ENCODE measurements at places on chromosomes 3 and 15. TPM values are rescaled to one million over a fixed set of nuclear protein-coding genes. Genes with fewer than 3 reads are reported as not detected.

Gene HRG
- not detected for total RNA-seq

Gene CKMT1B
- total RNA-seq: 0.44 TPM

Gene DUOX1
- 7.2 TPM for total RNA-seq

Gene CFAP44
- 11.5 TPM for total RNA-seq

Gene PLA2G4B
- 10.6 TPM for total RNA-seq

Gene IL20RB
- total RNA-seq: 0.86 TPM

Gene MESP2
- total RNA-seq: not detected

Gene HDDC3
- 11.9 TPM for total RNA-seq

Gene TBC1D2B
- 38.5 TPM for total RNA-seq

Gene AMOTL2
- total RNA-seq: 296 TPM

Gene CX3CR1
- 0.51 TPM for total RNA-seq

Gene CCK
- total RNA-seq: not detected

Gene KBTBD8
- total RNA-seq: 1.4 TPM

Gene CHRNA3
- 2.4 TPM for total RNA-seq

Gene AQP9
- total RNA-seq: not detected

Gene MCTP2
- 13.3 TPM for total RNA-seq

Gene CCDC9B
- total RNA-seq: 26.9 TPM

Gene ITPKA
- total RNA-seq: 0.80 TPM

Gene PDIA5
- total RNA-seq: 19.1 TPM

Gene CHDH
- total RNA-seq: 3.9 TPM

Gene FAM107A
- total RNA-seq: not detected

Gene ALG1L2
- total RNA-seq: 2.8 TPM

Gene FBN1
- total RNA-seq: 67.9 TPM

Gene COL6A5
- total RNA-seq: 0.04 TPM

Gene GXYLT2
- 30.5 TPM for total RNA-seq

Gene GANC
- 42.7 TPM for total RNA-seq

Gene CHST2
- 11.8 TPM for total RNA-seq

Gene AMT
- 33.4 TPM for total RNA-seq

Gene PP2D1
- total RNA-seq: not detected

Gene RTP3
- not detected for total RNA-seq

Gene HRH1
- total RNA-seq: 0.31 TPM

Gene EBLN2
- 10.7 TPM for total RNA-seq

Gene CCR8
- total RNA-seq: not detected

Gene SLC22A13
- total RNA-seq: 0.85 TPM

Gene PPM1L
- total RNA-seq: 12.1 TPM

Gene ATP13A5
- total RNA-seq: not detected

Gene CCDC39
- total RNA-seq: not detected

Gene NR2F2
- 128 TPM for total RNA-seq

Gene CPLX3
- total RNA-seq: 0.14 TPM

Gene PPP1R14D
- 1.7 TPM for total RNA-seq

Gene RABL3
- total RNA-seq: 17.3 TPM

Gene TNFAIP8L3
- total RNA-seq: 0.75 TPM
